ENCODE measurements at places on chromosomes 11 and 22.

- no peak for DNase-seq
Observed at GRCh38 chr11:62105667-62106191, 18.1 kb upstream of the INCENP start.

- DNase-seq: peak; percentile 69
Observed at GRCh38 chr22:45096256-45096907, 67.3 kb upstream of the NUP50 start.

GRCh38 chr11:19890308-19890707 lies 177.7 kb downstream of the NAV2 start:
- no peak for DNase-seq

DNA sequence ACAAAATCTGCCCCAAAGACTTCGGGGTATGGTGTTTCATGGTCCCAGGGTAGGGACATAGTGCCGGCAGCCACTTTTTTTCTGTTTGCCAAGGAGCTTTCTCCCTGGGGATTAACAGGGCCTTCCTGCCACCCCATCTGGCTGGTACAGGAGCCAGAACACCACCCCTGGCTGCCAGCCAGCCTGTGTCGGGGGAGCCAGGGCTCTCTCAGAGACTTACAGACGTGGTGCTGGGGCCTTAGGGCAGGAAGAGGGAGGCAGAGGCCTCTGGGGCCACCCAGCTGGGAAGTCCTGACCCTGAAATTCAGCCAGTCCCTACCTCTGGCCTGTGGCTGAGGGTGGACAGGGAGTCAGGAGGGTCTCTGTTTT lies 52.4 kb upstream of the CDON start:
- no peak for DNase-seq
